ENCODE measurements at places on chromosomes 11 and 22. TPM values are rescaled to one million over a fixed set of nuclear protein-coding genes. Genes with fewer than 3 reads are reported as not detected.

DNA sequence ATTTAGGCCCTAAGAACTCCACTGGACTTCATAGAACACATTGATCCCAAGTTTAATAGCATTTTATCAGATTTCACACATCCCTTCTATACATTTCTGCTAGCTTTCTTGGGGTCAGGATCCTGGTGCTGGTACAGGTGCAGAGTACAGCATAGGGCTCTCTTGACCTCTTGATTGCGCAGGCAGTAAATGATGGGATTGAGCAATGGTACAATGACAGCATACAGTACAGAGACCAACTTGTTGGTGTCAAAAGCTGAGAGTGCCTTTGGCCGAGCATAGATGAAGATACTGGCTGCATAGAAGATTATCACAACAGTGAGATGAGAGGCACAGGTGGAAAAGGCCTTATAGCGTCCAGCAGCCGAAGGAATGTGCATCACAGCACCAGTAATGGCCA lies 4.8 kb downstream of the OR6A2 start:
- ATAC-seq = no peak

GRCh38 chr22:50041361-50042065 lies 16.6 kb downstream of the TTLL8 start:
- peak; percentile 24 for ATAC-seq

- no peak for ATAC-seq
These were observed 8.3 kb upstream of the SCGB1D2 start for GRCh38 chr11:62233730-62234129.

DNA sequence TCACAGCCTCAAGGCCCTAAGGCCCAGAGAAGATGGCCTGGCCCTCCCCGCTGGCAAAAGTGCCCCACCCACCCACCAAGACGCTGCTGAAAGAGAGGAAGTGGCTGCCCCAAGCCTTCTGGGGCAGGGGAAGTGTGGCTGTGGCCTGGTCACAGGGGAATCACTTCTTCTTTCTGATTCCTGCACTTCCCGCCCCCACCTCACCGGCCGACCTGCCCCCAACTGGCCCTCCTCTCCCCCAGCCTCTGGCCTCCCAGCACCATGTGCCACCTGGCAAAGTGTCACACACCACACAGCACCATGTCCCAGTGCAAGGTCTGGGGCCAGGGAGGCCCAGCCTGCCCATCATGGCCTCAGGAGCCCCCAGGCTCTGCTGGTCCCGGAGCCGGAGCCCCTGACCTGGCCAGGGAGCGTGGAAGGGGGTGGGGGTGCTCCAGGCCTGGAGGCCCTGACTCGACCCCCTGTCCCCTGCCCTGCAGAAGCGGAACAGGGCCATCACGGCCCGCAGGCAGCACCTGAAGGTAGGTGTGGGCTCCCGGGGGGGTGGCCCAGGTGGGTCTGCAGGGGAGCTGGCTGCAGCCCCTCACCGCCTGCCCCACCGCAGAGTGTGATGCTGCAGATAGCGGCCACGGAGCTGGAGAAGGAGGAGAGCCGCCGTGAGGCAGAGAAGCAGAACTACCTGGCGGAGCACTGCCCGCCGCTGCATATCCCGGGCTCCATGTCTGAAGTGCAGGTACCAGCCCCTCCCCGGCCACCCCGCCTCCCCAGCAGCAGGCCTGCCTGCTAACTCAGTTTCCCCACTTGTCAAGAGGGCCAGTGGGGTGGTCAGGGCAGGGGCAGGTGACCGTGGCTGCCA lies 1.4 kb downstream of the TNNI2 start:
- ATAC-seq = peak; percentile 3

GRCh38 chr22:50544746-50545253 lies 899 bp upstream of the KLHDC7B start:
- peak; percentile 25 for ATAC-seq

- ATAC-seq = peak; percentile 53
These were observed 1.2 kb upstream of the AHNAK start for GRCh38 chr11:62547691-62548281.

GRCh38 chr22:29163808-29164207 lies 41.9 kb upstream of the EMID1 start:
- ATAC-seq = no peak

Gene RIMBP3C
- 0.04 TPM for total RNA-seq

Gene DERL3
- total RNA-seq = 1.5 TPM

Measured in esophagus mucosa (tissue), 1 donor.